ENCODE measurements at places on chromosomes 1 and 21.

- peak; percentile 11 for DNase-seq
Observed at GRCh38 chr1:201773764-201774163, 55.2 kb upstream of the IPO9 start.

- DNase-seq = peak; percentile 14
Observed at GRCh38 chr1:23122023-23122748, 46.5 kb downstream of the LUZP1 start.

DNA sequence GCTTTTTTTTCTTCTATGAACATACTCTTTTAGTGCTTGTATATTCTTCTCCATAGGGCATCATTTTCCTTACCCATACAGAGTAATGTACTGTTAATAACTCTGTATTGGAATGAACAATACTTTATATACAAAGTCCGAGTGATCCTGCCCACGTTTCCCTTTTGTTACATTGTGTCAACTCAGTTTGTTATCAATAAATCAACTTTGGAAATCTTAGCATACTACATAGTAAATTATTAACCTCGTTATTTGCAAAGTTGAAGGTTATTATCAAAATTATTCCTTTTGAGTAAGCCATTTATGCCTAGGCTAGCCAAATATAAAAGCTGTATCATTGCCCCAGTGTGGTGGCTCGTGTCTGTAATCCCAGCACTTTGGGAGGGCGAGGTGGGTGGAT is 937.4 kb upstream of the TMPRSS15 start:
- DNase-seq = no peak

DNA sequence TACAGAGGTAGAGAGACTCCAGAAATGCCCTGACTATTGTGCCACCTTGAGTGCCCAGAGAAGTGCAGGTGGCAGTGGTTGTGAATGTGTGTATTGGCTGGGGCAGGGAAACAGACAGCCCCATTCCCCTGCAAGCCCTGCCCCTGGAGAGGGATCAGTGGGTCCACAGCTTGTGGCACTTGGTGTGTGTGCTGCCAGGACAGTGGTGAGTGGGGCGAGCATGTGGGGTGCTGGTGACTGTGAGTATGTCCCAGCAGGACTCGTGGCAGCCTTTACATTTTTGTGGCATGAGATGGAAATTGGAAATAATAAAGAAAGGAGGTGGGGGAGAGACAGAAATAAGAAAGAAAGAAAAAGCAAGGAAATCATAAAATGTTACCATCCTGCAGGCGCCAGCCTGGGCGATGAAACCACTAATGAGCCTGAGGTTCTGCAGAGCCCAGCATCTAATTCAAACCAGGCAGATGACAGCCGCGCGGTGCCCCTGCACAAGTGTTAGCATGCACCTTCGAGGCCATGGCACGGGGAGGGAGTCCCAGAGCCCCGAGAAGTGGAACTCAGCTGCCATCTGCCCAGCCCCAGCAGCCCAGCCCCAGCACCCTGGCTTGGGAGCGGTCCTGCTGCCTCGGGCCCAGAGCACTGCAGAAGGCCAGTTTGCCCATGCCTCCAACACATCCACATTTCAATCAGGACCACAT is 49.1 kb upstream of the ZBTB40 start:
- no peak for DNase-seq

DNA sequence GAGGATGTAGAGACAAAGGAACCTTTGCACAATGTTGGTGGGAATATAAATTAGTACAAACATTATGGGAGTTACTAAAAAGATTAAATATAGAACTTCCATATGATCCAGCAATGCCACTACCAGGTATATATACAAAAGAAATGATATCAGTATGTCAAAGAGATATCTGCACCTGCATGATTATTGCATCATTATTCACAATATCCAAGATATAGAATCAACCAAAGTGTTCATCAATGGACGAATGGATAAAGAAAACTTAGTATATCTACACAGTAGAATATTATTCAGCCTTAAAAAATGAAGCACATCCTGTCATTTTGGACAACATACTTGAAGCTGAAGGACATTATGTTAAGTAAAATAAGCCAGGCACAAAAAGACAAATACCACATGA is 61.8 kb upstream of the USH2A start:
- DNase-seq = no peak

GRCh38 chr1:166080967-166081870 is 85.6 kb downstream of the FAM78B start:
- DNase-seq = no peak
